Foreskin melanocyte (primary cell): ENCODE measurements at places on chromosomes 7 and 10.

DNA sequence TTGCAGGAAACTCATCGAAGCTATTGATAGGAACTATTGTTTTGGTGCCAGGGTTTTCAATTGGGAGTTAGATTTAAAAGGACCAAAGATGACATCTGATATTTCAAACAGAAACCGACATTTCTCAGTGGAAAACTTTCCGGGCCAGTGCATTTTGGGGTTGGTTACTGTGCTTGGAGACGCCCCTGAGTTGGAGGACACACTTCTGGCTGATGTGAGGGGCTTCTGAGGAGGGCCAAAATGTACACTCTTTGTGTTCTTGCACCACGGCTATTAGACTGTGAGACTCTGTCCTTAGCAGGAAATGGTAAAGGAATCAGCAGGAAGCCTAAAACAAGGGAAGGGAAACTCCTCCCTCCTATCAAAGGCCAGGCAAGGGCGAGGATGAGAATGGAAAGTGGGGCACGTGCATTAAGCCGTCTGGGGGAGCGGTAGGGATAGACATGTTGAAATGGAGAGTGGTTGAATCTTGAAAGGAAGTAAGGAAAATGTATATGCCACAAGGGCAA lies 1.8 kb upstream of the SRGN start:
- DNase-seq = peak; percentile 35

- DNase-seq = no peak
Measured at GRCh38 chr10:133167693-133168616, 7.9 kb downstream of the KNDC1 start.

GRCh38 chr7:101816595-101817470 lies 593 bp upstream of the CUX1 start:
- no peak for DNase-seq

DNA sequence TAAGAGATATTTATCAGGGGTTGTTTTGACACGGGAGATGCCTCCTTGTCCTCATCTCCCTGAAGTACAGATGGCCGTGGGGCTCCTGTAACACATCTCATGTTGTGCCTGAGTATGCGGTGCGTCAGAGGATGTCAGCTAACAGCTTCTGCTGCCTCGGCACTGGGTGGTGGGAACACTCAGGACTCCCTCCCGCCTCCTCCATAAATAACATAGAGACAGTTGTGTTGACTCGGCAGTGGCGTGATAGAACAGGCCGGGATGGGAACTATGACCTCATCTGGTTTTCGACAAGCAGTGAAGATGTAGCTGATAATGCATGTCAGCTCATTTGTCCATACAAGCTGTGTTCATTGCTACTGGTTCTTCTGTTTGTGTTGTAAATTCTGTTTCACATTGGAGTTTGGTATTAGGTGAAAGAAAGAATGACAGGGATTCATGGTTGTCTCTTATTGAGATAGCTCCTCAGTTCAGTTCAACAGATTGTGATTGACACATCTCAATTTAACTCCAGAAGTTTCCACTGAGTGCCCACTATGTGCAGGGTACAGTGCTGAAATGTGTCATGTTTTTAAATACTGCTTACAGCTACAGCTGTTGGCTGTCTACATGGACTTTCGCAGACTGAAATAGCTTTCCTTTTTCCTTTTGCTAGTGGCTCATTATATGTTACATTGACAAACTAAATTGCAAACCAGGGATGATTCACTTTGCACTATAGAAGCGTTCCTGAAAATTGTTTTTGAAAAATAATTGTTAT lies 87.4 kb downstream of the CHN2 start:
- no peak for DNase-seq

DNA sequence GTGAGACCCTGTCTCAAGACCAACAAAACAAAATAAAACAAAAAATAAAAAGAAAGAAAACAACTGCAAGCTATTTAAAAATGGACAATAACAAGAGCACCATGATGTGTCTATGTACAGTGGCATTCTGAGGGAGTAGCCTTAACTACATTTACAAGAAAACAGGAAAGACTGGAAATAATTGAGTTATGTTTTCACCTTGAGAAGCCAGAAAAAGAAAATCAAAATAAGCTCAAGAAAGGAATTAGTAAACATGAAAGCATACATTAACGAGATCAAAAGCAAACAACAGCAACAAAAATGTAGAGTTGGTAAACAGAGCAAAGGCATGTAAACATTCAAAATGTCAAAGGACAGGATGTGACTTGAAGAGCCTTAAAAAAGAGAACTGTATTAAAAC lies 36.7 kb downstream of the TEX36 start:
- no peak for DNase-seq

GRCh38 chr10:132960071-132960472 lies 17.7 kb upstream of the CFAP46 start:
- DNase-seq = no peak

DNA sequence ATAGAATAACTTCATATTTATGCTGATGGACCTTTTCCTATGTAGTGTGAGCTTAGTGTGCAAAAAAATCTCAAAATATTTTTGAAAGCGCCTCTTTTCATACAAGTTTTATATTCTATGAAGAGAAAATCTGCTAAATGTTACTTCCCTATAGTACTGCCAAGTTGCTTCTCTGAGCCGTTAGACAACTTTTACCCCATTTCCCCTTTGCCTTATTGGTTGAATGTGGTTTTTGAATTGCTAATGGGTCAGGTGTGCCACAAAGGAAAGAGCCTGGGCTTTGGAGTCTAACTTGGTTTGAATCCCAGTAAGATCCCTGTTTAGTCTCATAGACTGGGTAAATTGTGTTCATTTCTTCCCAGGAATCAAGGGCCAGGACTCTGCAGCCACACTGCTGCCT lies 261.5 kb downstream of the SNX10 start:
- DNase-seq = no peak

DNA sequence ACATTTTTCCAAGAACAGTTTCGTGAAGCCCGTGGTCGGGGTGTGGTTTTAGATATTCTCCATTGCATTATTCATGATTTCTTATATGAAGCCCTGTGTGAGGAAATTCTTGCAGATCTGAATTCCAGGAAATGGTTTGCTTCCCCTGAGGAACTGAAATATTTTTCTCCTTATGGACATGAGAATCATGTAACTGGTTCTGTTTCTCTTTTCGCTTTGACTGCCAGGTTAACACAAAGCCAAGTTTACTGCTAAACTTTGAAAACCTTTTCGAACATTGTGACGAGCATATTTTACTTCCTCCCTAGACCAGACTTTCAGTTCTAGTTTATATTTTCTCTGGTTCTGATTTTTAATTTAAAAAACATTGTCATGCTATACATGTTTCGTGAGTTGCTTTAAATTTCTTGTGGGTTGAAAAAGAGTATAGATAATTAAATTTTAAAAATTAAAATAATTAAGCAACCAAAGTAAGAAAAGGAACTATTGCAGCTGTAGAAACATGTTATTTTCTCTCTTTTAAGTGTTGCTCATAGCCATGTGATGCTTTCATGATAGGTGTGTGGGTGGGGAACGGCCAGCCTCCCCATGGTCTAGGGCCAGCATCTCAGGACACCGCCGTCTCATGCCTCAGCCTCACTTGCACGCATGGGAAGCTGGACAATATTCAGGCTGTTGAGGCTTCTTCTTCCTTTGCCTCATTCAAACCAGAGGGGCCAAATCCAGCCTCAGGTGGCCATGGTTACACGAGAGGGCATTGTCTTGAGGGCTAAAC lies 97.1 kb downstream of the CREB5 start:
- DNase-seq = no peak

DNA sequence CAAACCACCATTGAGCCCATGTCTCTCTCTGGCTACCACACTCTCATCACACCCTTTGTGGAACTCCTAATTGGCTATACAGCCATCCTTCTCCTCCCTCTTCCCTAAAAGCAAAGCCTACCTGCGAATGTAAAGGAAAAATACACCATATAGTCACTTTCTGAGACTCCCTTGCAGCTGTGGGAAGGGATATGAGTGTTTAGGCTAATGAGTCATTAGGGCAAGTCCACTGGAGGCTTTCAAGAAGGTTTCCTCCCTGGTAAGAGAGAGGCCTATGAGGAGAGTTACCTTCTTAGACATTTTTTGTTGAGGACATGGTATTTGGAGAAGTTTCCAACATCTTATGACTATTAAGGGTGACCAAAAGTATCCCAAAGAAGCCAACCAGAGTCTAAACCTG lies 4.1 kb upstream of the TMEM243 start:
- DNase-seq = no peak

DNA sequence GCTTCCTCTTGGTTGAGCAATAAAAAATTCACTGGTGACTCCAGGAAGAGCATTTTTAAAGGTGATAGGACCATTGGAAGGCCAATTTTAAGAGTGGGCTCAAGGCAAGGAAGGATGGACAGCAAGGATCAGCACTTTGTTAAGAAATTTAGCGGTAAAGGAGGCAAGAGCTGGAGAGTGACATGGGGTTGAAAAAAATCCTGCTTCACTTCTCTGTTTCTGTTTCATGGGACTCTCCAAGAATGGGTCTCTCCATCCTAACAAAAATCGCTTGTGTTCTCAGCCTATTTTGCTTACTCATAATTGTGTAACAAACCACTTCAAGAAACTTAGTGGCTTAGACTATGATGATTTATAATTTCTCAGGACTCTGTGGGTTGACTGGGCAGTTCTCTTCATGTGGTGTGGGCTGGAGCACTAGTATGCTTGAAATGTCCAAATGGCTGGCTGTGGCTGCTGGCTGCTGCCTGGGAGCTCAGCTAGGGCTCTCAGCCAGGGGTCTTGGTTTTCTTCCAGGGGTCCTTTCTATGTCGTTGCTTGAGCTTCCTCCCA lies 59.8 kb upstream of the ZNRF2 start:
- DNase-seq = peak; percentile 59
